Activated naive CD4-positive, alpha-beta T cell treated with anti-CD3 and anti-CD28 coated beads, Interleukin-2, amount 50 U/mL, for 16 hours (primary cell): ENCODE measurements at places on chromosomes 11 and 22.

GRCh38 chr11:127218275-127218608, 217.7 kb upstream of the KIRREL3 start:
- DNase-seq, result no peak

DNA sequence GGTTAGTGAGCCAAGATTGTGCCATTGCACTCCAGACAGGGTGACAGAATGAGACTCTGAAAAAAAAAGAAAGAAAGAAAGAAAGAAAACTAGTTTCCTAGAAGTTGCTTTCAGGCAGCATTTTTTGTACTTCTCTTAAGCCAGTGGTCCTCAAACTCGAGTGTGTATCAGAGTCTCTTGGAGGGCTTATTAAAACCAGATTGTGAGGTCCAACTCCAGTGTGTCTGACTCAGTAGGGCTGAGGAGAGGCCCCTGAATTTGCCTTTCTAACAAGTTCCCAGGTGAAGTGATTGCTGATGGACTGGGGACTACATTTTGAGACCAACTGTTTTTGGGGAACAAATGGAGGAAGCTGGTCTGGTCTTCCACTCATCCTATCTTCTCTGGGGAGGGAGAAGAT, 57.5 kb upstream of the VSTM5 start:
- DNase-seq, result no peak

DNA sequence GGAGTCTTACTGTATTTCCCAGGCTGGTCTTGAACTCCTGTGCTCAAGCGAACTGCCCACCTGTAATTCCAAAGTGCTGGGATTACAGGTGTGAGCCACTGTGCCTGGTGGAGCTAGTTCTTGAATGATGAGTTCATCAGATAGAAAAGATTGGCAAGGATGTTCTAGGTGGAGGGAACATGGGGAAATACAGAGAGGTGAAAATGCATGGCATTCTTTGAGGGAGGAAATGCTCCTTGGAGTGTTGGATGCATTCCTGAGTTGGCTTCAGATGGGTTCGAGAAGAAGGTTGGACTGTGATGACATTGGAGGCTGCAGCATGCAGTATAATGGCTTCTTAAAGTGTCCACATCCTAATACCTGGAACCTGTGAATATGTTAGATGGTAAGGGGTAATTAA, 4.4 kb downstream of the DDX10 start:
- no peak for DNase-seq

- DNase-seq, result peak; percentile 25
These were observed 90.1 kb downstream of the PDHX start for GRCh38 chr11:35006389-35007128.

GRCh38 chr11:67667490-67668191, 6.8 kb downstream of the ALDH3B2 start:
- no peak for DNase-seq

GRCh38 chr11:103433386-103434072, 324.3 kb downstream of the DYNC2H1 start:
- no peak for DNase-seq

GRCh38 chr22:43620197-43620596, 191.9 kb downstream of the EFCAB6 start:
- no peak for DNase-seq

- peak; percentile 41 for DNase-seq
These were observed 21.7 kb downstream of the KIAA0930 start for GRCh38 chr22:45218976-45219375.

- DNase-seq, result no peak
These were observed 134.9 kb downstream of the METTL15 start for GRCh38 chr11:28243061-28243460.

GRCh38 chr11:58186938-58187337, 1.9 kb upstream of the OR9Q2 start:
- no peak for DNase-seq

GRCh38 chr11:78893996-78894395, 319.3 kb upstream of the NARS2 start:
- DNase-seq, result no peak

GRCh38 chr22:39529487-39529851, 3.1 kb downstream of the RPS19BP1 start:
- no peak for DNase-seq

- no peak for DNase-seq
These were observed 30.9 kb downstream of the C22orf31 start for GRCh38 chr22:29030618-29031226.

- no peak for DNase-seq
These were observed 9.5 kb upstream of the UPB1 start for GRCh38 chr22:24485608-24486007.

- DNase-seq, result no peak
These were observed 69.7 kb downstream of the FANCF start for GRCh38 chr11:22555881-22556280.

DNA sequence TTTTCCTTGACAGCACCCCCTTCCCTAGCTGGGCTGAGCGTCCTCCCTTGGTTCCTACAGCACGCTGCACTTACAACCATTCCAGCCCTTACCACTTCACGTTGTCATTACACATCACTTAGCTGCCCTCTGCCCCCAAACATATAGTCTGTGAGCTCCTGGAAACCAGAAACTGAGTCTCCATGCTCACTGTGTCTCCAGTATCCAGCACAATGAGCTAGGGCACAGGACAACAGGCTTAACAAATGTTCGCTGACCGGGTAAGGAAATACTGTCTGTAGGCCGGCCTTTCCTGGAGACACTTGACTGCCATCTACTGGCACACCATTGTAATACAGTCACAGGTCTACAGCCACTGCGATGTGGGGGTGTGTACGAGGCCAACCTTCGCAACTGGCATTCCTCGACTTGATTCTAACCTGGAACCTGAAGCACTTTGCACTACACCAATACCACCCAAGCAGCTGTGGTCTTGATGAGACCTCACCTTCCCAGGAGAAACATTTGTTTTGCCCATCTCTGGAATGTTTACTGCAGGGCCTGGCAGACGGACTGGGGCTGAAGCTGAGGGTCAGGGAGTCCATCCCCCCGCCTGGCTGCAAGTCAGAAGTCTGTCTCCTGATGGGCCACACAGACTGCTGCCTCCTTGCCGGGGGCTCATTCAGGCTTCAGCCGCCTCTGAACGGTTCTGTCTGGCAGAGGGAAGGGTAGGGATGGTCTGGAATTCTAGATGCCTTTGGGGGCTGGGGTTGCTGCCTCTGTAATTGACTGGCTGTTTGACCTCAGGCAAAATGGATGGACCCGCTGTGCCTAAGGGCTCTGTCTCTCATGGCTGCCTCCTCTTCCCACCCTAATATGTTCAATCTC, 72.0 kb downstream of the SYN3 start:
- peak; percentile 18 for DNase-seq

DNA sequence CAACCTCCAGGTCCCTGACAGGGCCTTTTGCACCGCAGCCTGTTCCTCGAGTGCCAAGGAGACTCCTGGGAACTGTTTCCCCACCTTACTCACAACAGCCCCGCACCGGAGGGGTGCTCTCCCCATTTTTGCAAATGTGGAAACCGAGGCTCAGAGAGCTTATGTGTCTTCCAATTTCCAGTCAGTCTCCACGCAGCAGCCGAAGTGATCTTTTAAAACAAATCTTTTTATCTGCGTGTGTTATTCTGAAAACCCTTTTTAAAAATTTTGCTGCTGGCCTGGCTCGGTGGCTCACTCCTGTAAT, 409 bp upstream of the TMEM134 start:
- no peak for DNase-seq

DNA sequence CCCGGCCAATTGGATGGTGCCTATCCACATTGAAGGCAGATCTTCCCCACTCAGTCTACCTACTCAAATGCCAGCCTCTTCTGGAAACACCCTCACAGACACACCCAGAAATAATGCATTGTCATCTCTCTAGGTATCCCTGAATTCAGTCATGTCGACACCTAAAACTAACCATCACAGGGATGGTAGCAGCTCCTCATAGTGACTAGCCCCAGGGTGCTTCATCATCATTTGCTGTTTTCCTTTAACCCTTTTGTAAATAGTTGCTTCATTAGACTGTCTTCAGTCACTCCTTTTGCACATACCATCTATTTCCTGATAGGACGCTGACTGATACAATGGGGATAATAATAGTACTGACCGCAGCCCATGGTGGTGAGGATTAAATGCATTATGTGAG, 18.8 kb upstream of the AMOTL1 start:
- DNase-seq, result no peak

DNA sequence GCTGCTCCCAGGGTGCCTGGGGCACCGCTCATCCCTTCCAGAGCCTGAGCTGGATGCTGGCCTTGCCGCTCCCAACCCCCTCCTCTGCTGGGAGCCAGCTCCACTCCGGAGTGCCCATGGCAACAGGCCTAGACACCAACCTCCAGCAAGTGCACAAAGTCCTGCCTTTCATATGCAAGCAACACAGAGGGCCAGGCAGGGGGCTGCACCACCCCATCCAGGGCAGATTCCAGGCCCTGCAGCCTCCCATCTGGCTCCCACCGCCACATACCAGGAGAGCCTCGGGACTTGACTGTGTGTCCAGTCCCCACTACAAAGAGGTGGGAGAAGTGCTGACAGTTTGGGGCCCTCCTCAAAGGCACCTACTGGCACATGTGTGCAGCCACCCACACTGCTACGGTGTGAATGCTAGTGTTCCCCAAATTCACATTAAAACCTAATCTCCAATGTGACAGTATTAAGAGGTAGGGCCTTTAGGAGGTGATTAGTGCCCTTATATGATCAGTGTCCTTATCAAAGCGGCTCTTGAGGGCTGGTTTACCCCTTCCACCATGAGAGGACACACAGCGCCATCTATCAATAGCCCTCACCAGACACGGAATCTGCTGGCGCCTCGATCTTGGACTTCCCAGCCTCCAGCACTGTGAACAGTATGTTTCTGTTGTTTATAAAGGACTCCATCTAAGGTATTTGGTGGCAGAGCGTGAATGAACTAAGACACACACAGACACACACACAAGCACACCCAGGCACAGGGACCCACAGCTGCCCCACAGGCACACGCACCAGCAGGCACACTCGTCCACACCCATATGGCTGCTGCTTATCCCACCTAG, 16.2 kb downstream of the ARVCF start:
- DNase-seq, result no peak

GRCh38 chr11:1224111-1224490, 1.2 kb downstream of the MUC5B start:
- DNase-seq, result no peak

- no peak for DNase-seq
These were observed 123.5 kb upstream of the PARVA start for GRCh38 chr11:12253843-12254281.

- peak; percentile 3 for DNase-seq
These were observed 45.2 kb downstream of the TBX1 start for GRCh38 chr22:19805821-19806212.

GRCh38 chr11:13313005-13313819, 35.6 kb downstream of the BMAL1 start:
- DNase-seq, result no peak

DNA sequence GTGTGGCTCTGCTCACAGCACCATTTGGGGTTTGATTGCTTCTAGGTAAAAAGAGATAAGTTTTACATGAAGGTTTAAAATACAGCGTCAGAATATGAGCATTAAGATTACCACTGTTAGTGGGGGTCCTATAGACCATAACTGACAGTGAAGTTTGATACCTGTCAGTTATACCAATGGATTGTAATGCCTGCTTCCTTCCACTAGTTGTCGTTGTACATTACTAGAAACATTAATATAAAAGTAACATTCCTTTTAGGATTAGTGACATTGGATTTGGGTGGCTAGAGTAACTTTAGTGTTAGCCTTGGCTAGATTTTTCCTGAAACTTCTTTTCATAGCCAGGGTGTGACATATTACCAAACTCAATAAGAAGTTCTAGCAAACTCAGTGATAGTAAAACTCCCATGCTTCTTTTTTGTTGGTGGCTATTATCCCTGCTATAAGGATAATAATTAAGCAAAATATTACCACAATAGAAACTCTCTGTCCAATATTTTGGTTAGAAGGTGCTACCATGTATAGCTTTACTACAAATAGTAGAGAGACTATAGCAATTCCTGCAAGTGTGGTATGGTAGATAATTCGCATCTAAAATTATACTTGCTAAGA, 57.1 kb downstream of the FAM181B start:
- DNase-seq, result no peak

- DNase-seq, result no peak
These were observed 11.3 kb upstream of the GDPD5 start for GRCh38 chr11:75536786-75537641.

- no peak for DNase-seq
These were observed 161.8 kb upstream of the GRK3 start for GRCh38 chr22:25402501-25403283.

DNA sequence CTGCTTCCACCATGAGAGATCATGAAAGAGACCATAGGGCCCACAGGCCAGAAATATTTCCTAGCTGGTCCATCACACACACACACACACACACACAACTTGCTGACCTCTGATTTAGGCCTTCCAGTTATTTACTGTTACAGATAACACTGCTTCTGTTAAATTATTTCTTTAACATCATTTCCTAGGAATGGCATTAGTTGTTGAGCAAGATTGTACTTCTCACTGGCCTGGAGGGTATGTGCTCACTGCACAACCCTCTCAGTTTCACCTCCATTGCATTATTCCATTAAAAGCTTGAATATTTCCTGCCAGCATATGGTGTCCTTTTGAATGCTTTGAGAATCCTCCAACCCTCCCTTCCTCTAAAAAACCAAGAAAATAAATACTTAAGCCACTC, 104.4 kb downstream of the MICAL2 start:
- no peak for DNase-seq

DNA sequence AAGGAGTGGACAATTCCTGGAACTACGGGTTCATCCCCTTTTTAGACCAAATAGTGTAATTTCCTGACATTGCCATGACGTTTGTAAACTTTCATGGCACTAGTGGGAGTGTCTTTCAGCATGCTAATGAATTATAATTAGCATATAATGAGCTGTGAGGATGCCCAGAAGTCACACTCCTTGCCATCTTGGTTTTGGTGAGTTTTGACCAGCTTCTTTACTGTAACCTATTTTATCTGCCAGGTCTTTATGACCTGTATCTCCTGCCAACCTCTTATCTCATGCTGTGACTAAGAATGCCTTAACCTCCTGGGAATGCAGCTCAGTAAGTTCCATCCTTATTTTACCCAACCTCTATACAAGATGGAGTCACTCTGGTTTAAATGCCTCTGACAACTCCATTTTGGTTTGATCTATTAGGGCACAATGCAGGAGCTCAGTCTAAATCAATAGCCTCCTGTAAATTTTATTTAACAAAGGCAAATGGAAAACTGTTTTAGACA, 20.7 kb downstream of the OR10A6 start:
- no peak for DNase-seq

DNA sequence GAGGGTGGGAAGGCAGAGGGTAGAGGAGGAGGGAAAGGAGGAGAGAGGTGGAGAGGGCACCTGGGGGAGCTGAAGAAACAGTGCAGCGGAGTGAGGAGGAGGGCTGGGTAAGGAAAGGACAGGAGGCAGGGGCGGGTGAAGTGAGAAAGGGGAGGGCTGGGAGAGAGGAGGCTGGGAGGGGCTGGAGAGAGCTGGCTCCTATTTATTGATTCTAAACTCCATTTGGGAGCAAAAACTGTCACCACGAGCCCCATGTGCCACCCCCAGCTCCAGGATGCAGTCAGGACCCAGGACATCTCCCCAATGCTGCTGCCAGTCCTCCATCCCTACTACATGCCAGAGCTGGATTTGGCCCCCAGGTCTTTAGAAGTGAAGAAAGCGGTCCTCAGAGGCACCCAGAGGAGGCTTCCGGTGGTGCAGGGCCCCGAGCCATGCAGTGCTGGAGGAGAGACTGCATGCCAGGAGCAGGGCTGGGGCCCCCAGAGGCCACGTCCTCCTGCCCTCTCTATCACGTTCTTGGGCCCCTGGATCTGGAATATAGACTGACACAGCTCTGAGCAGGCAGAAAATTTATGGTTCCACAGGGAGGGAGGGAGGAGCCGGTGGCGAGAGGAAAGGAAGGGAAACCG, 53.7 kb downstream of the SLC22A12 start:
- DNase-seq, result no peak
